ENCODE measurements at places on chromosomes 13 and 19. TPM values are rescaled to one million over a fixed set of nuclear protein-coding genes. Genes with fewer than 3 reads are reported as not detected.

SRRM5 gene
- total RNA-seq = 0.42 TPM

CLDND2 gene
- total RNA-seq = not detected

ZNF805 gene
- total RNA-seq = 15.4 TPM

C19orf85 gene
- not detected for total RNA-seq

KL gene
- 5.3 TPM for total RNA-seq

ZNF682 gene
- 3.4 TPM for total RNA-seq

GRK1 gene
- not detected for total RNA-seq

OVOL3 gene
- not detected for total RNA-seq

HCST gene
- total RNA-seq = 3.7 TPM

SHFL gene
- 34.9 TPM for total RNA-seq

ZNF296 gene
- 0.17 TPM for total RNA-seq

- DNase-seq = no peak
Measured at GRCh38 chr19:10884274-10884673, 12.9 kb downstream of the CARM1 start.

DNA sequence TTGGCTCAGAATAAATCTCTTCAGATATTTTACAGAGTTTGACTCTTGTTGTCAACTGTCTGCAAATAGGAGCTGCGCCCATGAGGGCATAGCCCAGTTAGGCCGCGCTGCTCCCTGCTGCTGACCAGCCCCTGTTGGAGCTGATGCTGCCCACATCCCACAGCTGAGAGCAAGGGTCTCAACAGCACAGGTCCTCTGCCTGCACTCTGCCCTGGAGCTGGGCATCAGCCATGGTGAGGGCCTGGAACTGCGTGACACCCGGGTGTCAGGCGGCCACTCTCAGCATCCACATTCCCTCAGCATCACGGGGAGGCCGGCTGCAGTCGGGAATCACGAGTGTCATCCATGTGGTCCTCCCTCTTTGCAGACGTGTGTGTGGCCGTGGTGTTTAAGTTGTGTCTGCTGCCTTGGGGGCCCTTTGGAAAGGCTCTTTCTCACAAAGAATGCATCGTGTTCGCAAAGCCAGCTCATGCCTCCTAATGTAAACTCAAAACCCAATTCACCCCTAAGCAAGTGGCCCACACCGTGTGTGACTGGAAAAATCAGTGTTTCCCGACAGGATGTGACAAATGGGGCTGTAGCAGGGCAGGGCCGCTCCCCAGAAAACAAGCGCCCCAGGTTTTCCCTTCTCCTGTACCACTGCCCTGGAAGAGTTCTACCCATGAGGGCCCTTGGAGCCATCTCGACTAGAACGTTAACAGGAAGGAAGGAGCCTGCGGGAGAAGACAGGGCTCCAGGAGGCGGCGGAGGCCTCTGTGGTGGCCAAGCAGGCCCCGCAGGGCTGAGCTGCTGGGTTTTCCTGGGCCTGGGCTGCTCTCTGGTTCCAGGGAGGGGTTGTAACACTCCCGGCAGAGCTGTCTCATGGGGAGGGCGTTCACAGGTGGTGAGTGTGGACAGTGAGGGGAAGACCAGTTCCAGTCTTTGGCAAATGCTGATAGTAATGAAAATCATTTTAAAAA, 20.3 kb downstream of the ATP11A start:
- DNase-seq = no peak

GRCh38 chr13:78836238-78836784, 177.4 kb upstream of the OBI1 start:
- no peak for DNase-seq

DNA sequence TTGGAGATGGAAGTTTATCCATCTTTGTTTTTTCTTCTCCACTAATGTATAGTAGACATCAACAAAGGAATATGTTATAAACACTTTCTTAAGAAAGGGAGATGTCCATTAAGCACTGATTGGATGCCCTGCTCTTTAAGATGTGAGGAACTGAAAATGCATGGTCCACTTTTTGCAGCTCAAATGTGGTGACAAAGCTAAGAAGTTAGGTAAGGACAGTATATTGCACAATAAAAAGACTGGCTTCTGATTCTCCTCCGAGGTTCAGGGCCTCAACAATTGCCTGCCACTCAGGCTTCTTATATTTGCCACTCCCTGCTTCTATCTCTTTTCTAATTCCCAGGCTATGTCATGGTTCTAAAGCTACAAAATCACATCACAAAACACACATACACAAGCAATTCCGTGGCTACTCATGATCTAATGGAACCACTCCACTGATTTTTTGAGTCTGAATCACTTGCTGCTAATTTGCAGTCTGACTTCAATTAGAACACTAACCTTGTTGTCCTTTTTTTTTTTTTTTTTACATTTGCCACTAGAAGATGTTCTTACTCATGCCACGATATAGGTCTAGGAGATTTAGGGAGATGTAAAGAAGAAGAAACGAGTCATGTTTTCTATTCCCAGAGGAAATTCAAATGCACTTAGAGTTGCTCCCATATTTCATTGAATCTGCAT, 29.6 kb upstream of the TNFSF11 start:
- no peak for DNase-seq

- DNase-seq = no peak
Measured at GRCh38 chr13:36858290-36858689, 39.3 kb downstream of the RFXAP start.

DNA sequence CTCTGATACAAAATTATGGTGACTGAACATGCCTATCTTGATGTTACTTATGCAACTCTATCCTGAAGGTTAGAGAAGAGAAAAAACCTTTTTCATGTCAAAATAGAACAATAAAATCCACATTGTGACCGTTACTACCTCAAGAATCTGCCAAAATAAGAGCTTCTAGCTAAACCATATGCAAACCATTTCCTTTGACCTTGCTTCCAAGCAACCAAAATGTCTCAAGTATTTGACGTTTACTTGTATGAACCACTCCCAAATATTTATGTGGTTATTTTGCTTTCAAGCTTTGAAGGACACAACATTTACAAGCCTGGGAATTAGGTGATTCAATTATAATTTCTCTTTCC, 13.9 kb downstream of the FOXO1 start:
- DNase-seq = no peak

GRCh38 chr13:26784704-26785639, 24.4 kb upstream of the GPR12 start:
- DNase-seq = no peak

GRCh38 chr13:45021250-45021649, 31.9 kb downstream of the GPALPP1 start:
- no peak for DNase-seq

- DNase-seq = no peak
Measured at GRCh38 chr19:38524994-38525634, 91.6 kb downstream of the RYR1 start.

DNA sequence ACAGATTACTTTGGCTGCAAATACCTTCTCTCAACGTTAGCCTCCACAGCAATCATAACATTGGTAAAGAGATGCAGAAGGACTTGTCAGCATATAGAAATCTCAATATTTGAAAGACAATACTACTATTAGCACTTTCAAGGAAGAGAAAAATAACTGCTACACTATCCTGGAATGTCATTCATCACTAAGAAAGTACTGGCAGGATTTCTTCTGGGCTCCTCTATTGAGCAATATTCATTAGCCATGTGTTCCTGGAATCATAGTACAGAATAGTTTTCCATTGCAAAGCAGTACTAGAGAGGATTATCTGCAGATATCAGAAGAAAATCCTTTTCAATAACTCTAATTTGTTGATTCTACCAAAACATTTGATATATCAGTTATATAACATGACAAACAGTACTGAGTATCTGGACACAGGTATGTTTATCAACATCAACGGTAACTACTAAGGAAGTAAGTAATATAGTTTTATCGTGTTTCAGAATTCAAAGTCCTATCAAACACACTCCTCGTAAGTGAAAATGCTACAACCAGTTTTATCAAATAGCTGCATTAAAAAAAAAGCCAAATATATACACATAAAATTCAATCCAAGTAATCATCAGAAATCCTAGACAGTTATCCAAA, 27.3 kb downstream of the INTS6 start:
- no peak for DNase-seq

DNA sequence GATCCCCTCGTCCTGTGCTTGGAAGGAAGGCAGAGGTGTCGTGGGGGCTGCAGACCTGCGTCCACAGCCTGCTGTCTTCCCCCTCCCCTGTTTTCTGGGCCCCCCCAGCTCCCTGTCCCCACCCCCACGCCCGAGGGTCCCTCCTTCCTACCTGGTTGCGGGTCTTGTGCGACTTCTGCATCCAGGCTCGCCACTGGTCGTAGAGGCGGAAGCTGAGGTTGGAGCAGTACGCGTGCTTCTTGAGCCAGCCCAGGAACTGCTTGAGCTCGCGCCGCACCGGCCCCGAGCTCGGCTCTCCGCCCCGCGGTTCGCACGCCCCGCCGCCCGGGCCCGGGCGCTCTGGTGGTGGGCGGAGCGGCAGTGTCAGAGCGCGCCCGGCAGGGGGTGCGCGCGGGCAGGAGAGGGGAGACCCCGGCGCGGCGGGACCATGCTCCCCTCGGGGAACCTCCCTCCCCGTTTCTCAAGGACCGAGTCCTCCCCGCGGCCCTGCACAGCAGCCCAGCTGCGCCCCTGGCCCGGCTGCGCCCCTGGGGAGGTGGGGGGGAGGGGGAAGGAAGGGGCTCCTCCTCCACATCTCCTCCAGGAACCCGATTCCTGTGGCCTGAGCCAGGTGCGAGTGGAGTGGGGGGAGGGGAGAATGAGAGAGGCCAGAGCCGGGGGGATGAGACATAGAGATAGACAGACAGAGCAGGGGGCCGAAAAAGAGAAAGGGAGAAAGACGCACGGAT, 5.7 kb downstream of the REX1BD start:
- DNase-seq = no peak

DNA sequence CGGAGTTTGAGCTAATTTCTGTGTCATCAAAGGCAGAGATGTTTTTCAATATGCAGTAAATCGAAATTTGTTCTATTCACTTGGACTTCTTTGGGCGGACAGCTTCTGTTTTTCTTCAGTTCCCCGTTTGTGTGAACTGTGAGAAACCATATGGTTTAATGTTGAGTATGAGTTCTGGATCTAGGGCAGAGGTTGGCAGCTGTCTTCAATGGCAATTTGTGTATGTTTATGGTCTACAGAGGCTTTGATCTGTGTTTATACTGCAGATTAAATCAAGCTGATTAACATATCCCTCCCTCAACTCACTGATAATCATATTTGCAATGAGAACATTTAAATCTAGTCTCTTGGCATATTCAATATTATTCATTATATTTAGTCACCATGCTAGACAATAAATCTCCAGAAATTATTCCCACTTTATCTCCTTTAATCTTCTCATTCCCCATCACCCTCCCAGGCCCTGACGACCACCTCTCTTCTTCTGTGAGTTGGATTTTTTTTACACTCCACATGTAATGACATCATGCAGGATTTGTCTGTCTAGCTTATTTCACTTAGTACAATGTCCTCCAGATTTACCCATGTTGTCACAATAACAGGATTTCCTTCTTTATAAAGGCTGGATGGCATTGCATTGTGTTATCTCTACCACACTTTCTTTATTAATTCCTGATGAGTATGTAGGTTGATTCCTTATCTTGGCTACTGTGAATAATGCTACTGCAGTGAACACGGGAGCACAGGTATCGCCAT, 9.0 kb downstream of the ZNF331 start:
- no peak for DNase-seq

GRCh38 chr13:27789495-27790303, 2.6 kb upstream of the GSX1 start:
- no peak for DNase-seq

DNA sequence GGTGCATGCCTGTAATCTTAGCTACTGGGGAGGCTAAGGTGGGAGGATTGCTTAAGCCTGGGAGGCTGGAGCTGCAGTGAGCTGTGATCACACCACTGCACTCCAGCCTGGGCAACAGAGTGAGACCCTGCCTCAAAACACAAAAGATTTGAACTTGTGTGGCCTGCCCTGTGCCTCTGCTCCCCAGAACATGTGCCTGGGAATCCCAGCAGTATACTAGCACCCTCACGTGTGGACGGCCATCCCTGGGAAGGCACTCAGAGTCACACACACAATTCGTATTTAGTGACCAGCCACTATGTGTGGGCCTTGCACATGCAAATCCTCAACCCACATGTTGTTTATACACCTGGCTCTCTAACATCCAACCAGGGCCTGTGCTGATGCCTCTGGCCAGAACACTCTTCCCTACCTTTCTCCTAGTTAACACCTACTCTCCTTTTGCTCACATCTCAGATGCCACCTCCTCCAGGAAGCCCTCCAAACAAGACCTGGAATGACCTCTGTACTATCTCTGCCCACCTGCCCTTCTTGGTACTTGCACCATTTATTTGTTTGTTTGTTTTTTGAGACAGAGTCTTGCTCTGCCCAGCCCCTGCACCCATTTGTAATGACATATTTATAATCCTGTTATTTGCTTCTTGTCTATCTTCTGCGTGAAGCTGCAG, 7.7 kb downstream of the GADD45B start:
- no peak for DNase-seq

All from esophagus muscularis mucosa (tissue), 4 donors.